ENCODE measurements at places on chromosomes 2 and 18. TPM values are rescaled to one million over a fixed set of nuclear protein-coding genes. Genes with fewer than 3 reads are reported as not detected.
A peak's percentile ranks its signal among the peaks of the same experiment; 100 is the strongest.

DNA sequence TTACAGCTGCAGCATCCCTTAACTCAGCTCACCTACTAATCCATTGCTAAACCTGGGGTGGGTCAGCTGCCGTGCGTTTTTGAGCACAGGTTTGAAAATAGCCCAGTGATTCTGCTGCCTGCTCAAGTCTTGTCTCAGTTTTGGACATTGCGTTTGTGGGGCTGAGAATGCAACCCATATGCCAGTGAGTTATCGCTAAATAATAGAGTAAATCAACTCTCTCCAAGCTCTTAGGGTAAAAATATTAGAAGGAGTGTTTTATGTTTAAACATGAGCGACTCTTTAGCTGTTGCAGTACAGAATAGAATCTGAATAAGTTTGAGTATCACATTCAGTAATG lies 2.1 kb downstream of the TSHZ1 start:
- no peak for DNase-seq

DNA sequence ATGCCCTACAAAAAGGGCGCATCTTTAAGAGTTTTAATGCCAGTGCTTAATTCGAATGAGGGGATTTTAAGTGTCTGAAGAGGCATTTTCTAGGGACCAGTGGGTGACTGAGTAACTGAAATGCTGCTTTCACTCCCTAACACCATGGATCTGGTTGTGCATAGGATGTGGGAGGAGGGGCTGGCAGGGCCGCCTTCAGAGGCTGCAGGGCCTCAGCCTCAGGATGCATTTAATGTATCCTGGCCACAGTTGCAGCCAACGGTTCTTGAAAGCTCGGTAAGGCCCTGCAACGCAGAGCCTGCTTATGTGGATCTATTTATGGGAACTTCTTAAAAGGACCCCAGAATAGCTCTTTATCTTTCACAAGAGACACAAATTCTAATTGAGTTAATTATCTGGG lies 25.8 kb upstream of the IL18RAP start:
- no peak for DNase-seq

DNA sequence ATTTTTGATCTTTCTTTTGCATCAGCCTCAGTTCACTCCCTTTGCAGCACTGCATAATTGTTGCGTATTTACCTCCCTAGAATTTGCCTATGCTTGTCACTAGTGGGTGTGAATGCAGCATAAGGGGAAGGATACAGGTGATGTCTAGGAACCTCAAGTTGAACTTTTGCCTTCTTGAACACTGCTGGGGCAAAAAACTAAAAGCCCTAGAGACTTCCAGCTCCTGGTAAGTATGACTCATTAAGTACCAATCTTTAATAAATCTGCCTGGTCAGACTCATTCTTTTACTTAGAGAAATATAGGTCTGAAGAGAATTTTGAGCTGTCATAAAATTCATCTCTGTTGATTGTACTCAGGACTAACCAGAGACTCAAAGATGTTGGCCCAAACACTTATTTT lies 547.3 kb upstream of the FANCL start:
- no peak for DNase-seq

- no peak for DNase-seq
These were observed 187.4 kb downstream of the MGAT5 start for GRCh38 chr2:134441153-134441863.

CACNB4 gene
- 0.17 TPM for total RNA-seq

DNA sequence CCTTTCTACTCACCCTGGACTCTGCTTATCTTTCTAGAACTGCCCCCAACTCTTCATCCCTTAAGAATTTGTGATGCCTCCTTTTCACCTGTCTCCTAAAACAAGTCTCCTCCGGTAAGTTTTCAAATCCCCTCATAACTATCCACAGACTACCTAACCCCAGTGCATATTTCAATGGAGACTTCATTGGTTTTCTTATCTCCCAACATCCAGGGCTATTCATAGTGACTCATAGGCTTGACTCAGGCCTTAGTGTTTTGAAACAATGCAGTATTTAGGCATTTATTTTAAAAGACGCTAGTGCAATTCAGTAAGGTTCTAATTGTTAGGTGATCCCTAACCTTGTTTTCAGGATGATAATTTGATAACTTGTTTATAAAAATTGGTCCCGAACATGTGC lies 399.2 kb downstream of the CPS1 start:
- peak; percentile 75 for DNase-seq

ILKAP gene
- total RNA-seq: 16.7 TPM

DNA sequence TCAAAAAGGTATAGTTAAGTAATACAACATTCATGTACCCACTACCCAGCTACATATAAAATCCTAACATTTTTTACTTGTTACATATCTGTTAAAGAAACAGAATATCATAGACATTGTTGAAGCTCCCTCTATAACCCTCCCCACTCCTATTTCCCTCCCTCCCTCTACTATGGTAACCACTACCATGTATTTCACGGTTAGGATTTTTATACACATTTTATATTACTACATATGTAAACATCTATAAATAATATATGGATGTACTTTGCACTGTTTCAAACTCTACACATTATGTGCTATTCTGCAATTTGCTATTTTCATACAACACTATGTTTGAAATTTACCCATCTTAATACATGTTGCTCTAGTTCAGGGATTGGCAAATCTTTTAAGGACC lies 36.3 kb downstream of the THOC1 start:
- DNase-seq: no peak

PLGLB1 gene
- 0.85 TPM for total RNA-seq

DSC1 gene
- 0.11 TPM for total RNA-seq

GRCh38 chr2:98301469-98301868 lies 44.8 kb upstream of the CNGA3 start:
- no peak for DNase-seq

- DNase-seq: no peak
These were observed 807 bp upstream of the NEU4 start for GRCh38 chr2:241808051-241808720.

GRCh38 chr2:109736177-109736827 lies 57.8 kb upstream of the RGPD5 start:
- DNase-seq: peak; percentile 36

DNA sequence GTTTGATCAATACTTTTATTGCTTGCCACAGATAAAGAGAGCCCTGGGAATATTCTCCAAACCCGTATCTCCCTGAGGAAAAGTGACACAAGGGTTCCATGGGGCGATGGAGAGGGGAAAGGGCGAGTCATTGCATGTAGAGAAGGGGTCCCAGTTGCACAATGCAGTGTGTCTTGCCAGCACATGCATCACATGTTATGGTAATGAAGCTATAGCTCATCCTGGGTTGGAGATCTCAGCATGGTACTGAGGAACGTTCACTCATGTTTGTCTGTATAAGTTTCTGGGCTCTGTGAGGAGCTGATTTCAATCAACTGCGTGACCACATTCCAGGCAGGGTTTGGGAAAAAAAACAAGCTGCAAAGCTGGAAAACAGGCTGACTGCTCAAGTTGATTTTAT lies 220.7 kb upstream of the MC4R start:
- no peak for DNase-seq

DNA sequence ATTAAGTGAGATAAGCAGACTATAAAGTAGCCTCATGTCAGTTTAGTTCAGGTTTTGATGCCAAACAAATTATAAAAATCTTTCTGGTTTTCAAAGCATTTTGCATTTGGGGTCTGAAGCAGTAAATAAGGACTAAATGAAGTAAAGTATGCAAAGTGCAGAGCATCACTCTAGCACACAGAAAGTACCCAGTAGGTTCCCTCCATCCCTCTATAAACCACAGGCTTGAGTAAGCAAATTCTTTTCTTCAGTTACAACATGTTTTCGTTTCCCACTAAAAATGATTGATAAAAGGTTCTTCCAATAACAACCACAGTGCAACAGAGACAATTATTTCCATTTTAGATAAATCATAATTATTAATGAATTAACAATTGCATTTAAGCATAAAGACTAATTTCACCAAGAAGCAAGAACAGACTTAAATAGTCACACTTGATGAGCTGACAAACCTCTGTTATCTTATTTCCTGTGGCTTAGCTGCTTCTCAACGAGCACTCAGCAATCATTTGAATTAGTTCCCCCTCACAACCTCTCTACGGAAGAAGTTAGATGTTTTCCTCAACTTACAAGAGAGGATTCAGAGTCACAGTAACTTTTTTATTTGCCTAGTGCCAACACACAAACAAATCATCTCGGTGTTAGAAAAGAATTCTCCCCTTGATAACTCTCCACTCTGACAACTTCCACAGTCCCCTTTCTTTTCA lies 249.8 kb downstream of the NBAS start:
- peak; percentile 14 for DNase-seq

ELP2 gene
- 88.6 TPM for total RNA-seq

DNA sequence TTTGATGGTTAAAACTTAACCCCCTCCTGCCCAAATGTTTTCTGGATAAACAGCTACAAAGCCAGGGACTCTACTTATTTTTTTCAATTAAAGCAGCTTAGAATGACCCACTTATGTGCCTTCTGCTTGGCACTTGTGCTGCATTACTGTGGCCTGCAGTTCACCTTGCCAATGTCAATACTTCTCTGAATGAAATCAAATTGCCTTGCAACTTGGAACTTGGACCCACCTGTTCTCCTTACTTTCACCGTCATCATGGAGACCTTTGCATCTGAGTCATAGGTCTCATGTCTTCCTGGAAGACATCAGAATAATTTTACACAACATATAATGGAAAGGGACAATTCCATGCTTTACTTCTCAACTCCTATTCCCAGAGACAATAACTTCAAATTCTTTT lies 92.1 kb upstream of the FHL2 start:
- DNase-seq: no peak

GRCh38 chr2:26169226-26169625 lies 3.7 kb upstream of the GAREM2 start:
- no peak for DNase-seq

DNA sequence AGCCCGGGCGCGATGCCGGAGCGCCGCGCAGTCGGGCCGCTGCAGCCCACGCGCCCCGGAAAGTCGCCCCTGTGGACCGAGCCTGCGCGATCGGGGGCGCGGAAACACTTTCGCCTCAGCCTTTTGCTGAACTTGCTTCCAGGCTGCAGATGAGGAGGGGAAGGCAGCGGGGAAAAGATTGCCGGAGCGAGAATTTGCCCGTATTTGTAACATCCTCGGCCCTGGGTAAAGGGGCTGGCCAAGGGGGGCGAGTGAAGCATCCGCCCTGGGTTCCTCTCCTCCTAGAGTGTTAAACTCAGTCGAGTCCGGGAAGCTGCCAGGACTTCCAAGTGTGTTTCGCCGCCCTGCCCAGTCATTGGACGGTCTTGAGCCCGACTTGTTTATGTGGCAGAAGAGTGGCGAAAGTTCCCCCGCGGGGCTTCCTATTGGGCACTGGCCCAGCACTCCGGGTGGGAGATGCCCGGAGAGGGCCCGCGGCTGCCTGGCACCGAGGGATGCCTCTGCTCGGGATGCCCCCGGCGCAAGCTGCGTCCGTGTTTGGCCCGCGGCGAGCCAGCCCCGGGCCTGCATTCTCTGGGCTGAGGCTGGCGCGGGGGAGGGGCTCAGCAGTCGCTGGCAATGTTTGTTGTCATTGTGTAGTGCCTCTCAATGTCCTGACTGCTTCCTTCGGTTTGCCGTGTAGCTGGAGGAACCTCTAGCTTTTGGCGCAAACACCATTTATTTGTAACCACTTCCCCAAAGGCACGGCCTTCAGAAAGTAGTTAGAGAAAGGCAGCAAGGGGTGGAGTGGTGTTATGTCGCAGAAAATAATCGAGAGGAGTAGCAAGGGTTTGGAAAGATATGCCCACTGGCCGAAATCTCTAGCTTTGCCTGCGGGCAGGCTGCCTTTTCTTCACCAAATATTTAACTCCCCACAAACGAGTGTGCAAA lies 1.1 kb downstream of the CYBRD1 start:
- peak; percentile 54 for DNase-seq

RNF103 gene
- 18.1 TPM for total RNA-seq

PSMA8 gene
- not detected for total RNA-seq

PXDN gene
- total RNA-seq: 99.8 TPM

Measured in mammary epithelial cell (primary cell).